H7 (cell line): ENCODE measurements at places on chromosomes 4 and X.

DNA sequence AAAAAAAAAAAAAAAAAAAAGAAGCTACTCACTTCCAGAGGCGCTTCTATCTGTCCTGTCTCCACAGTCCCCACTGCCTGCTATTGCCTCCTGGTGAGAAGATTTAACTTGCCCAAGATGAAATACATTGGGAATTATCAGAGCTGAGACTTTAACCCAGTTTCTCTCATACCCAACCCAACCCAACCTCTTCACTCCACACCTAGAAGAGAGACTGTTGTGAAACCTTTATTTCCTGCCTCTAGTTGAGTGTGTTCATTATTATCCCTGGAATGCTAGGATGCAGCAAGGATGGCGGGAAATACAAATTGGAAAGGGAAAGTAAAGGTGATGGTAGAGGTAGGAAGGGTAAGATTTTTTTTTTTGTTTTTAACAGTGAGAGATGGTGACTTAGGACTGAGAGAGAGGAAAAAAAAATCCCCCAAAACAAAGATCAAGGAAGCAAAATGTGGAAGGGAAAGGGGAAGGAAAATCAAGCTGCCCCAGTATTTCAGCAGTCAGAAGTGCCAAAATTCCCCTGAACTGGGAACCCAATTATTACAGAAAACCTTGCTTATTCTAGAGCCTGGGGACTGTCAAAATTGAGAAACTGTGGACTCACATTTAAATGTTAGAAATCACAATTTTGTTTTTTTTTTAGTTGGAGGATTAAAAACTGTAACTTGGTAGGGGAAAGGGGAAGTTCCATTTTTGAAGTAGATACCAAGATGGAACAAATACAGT lies 253.0 kb downstream of the PTTG2 start:
- no peak for DNase-seq

DNA sequence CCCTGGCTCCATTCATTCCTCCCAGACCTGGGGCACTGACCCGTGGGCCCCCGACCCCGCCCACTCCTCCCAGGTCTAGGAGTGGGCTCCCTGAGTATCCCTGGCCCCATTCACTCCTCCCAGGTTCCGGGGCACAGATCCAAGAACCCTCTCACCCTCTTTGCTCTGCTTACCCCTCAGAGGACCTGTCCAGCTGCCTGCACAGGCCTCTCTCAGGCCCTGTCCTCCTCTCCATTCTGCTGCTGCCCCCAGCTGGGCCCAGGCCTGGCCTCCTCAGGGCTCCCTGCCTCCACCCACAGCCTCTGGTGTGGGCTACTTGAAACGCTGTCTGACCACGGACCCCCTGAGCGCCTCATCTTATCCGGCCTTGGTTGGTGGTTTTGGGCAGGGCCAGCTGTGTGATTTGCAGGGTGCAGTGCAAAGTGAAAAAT lies 217.7 kb upstream of the PSAPL1 start:
- no peak for DNase-seq

DNA sequence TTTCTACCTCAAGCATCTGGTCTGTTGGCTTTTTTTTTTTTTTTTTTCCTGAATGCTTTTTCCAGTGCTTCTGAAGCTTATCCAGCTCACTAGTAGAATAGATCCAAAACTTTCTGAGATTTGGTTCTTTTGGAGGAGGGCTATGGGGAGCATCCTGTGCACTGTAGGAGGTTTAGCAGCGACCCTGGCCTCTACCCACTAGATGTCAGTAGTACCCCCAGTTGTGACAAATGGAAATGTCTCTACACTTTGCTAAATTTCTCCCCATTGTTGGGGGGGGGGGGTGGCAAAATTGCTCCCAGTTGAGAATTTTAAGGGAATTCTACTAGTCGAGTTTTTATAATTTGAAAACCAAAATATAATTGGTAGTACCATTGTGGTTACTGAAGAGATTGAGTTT lies 23.0 kb upstream of the PPA2 start:
- DNase-seq: no peak

DNA sequence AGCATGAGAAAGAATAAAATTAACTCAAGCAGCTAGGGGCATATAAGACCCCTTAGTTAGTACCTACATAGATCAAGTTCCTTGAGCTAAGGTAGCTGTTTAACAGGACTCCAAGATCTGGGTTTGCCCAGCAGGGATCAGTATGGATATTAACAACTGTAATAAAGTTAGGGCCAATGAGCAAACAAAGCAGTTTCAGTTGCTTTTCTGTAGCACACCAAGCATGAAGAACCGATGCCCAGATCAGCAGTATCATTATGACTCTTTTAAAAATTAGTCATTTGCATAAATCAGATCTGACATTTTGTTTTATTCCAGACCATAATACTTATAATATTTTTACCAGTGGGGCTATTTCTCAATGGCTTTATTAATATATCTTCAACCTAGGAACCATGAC lies 80.9 kb downstream of the C4orf33 start:
- DNase-seq: no peak

GRCh38 chr4:144185086-144185485 lies 44.6 kb upstream of the GYPA start:
- DNase-seq: no peak
